ENCODE measurements at places on chromosomes 16 and 17. TPM values are rescaled to one million over a fixed set of nuclear protein-coding genes. Genes with fewer than 3 reads are reported as not detected.

Gene DHRS7C
- total RNA-seq: not detected

Gene P4HB
- total RNA-seq: 559 TPM

Gene ESRP2
- 56.0 TPM for total RNA-seq

Gene NAE1
- 75.0 TPM for total RNA-seq

Gene FOXN1
- not detected for total RNA-seq

Gene LRRC37A
- 1.2 TPM for total RNA-seq

DNA sequence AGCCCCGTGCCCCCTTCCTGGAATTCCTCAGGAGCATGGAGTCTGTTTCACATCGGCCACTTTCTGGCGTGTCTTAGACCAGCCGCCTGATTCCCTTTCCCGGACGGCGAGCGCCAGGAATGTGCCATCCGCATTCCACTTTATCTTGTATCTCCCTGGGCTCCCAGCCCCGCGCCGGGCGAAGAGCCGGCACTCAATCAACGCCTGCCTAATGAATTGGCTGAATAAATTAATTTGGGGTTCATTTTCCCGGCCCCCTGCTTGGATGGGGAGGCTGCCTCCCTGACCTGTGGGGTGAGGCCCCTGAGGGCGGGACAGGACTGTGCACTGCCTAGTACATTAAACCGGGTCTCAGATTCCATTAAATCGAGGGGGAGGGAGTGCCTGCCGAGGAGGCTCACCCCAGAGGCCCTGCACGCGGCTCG is 282.3 kb upstream of the TNRC6C start:
- H3K4me3 ChIP-seq: no peak overlapping the region
- no peak overlapping the region for H3K27ac ChIP-seq
- DNase-seq: peak; percentile 6
- no peaks in the 10 kb centered on the region for H3K36me3 ChIP-seq
- H3K27me3 ChIP-seq: no peaks in the 10 kb centered on the region
- no peaks in the 10 kb centered on the region for H3K4me1 ChIP-seq

- peaks cover 2% of the 10 kb centered on the region for H3K36me3 ChIP-seq
- peak overlapping the region; percentile 96 for H3K27ac ChIP-seq
- H3K27me3 ChIP-seq: no peaks in the 10 kb centered on the region
- DNase-seq: peak; percentile 58
- peaks cover 29% of the 10 kb centered on the region for H3K4me1 ChIP-seq
These were observed 1.1 kb upstream of the SLC43A2 start for GRCh38 chr17:1629504-1630310.

DNA sequence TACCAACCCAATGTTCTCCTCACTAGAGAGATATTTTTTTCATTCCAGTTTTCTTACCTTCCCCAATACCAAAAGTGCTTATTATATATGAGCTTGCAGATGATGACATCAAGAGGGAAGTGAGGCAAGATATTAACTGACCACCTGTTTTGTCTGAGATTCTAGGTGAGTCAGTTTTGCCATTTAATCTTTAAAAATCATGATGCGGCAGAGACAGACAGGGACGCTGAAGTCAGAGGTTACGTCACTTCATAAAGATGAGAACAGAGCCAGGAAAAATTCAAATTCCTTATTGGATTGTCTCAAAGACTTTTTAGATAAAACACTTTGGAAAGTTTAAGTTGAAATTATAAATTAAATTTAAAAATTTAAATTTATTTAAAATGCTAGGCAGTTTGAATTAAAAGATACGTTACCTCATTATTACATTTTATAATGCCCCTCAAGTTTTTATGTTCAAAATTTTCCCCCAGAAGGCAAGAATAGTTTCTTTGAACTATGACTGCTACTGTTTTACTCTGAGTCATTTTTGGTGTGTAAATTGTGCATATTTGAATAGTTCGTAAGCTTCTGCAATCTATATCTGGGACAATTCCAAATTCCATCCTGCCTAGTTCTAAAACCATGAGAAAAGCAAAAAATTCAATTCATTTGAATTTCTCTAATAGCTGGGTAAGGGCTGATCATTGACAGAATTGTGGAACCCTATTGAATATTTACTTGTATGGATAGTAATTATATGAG is 839.6 kb upstream of the GOT2 start:
- no peaks in the 10 kb centered on the region for H3K4me1 ChIP-seq
- no peak overlapping the region for H3K4me3 ChIP-seq
- H3K27me3 ChIP-seq: no peaks in the 10 kb centered on the region
- no peak overlapping the region for H3K27ac ChIP-seq

GRCh38 chr17:9247401-9247938 is 226.2 kb downstream of the NTN1 start:
- no peak overlapping the region for H3K27ac ChIP-seq
- H3K4me1 ChIP-seq: peaks cover 7% of the 10 kb centered on the region
- H3K27me3 ChIP-seq: no peaks in the 10 kb centered on the region
- no peaks in the 10 kb centered on the region for H3K36me3 ChIP-seq
- no peak for DNase-seq
- H3K4me3 ChIP-seq: no peak overlapping the region

DNA sequence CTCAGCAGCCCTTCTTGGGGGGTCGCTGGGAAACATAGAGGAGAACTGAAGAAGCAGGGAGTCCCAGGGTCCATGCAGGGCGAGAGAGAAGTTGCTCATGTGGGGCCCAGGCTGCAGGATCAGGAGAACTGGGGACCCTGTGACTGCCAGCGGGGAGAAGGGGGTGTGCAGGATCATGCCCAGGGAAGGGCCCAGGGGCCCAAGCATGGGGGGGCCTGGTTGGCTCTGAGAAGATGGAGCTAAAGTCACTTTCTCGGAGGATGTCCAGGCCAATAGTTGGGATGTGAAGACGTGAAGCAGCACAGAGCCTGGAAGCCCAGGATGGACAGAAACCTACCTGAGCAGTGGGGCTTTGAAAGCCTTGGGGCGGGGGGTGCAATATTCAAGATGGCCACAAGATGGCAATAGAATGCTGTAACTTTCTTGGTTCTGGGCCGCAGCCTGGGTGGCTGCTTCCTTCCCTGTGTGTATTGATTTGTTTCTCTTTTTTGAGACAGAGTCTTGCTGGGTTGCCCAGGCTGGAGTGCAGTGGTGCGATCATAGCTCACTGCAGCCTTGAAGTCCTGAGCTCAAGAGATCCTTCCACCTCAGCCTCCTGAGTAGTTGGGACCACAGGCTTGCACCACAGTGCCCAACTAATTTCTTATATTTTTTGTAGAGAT is 3.4 kb downstream of the STH start:
- H3K4me1 ChIP-seq: peaks cover 11% of the 10 kb centered on the region
- no peaks in the 10 kb centered on the region for H3K36me3 ChIP-seq
- H3K27ac ChIP-seq: no peak overlapping the region
- H3K4me3 ChIP-seq: no peak overlapping the region

DNA sequence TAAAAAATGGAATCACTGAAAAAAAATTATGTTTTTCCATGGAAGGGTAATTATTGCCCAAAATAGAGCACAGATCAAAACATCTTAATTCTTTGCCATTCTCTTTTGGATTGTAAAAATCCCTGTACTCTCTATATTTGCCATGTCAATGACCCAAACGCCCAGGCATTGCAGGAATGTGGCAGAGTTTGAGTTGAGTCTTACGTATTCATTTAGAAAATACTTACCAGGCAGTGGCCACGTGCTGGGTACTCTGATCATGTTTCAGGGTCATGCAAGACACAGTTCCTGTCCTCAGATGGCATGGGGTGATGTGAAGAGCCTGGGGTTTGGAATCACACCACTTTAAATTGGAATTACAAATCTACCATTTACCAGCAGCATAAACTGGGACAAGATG is 267.7 kb downstream of the ABCC12 start:
- H3K4me1 ChIP-seq: no peaks in the 10 kb centered on the region
- no peak overlapping the region for H3K4me3 ChIP-seq
- DNase-seq: no peak
- no peaks in the 10 kb centered on the region for H3K36me3 ChIP-seq
- H3K27me3 ChIP-seq: no peaks in the 10 kb centered on the region
- no peak overlapping the region for H3K27ac ChIP-seq

- no peaks in the 10 kb centered on the region for H3K27me3 ChIP-seq
- no peaks in the 10 kb centered on the region for H3K36me3 ChIP-seq
- no peak overlapping the region for H3K4me3 ChIP-seq
- H3K27ac ChIP-seq: peak overlapping the region; percentile 100
These were observed 9.5 kb upstream of the ARL4D start for GRCh38 chr17:43389046-43389947.

GRCh38 chr17:32323811-32324491 is 18.0 kb downstream of the C17orf75 start:
- H3K36me3 ChIP-seq: no peaks in the 10 kb centered on the region
- no peaks in the 10 kb centered on the region for H3K27me3 ChIP-seq
- H3K4me3 ChIP-seq: no peak overlapping the region
- no peak overlapping the region for H3K27ac ChIP-seq

GRCh38 chr17:75110234-75110937 is 617 bp downstream of the ARMC7 start:
- peak overlapping the region; percentile 47 for H3K4me3 ChIP-seq
- H3K36me3 ChIP-seq: no peaks in the 10 kb centered on the region
- DNase-seq: peak; percentile 30
- peaks cover 22% of the 10 kb centered on the region for H3K4me1 ChIP-seq
- H3K27me3 ChIP-seq: no peaks in the 10 kb centered on the region
- H3K27ac ChIP-seq: peak overlapping the region; percentile 76

DNA sequence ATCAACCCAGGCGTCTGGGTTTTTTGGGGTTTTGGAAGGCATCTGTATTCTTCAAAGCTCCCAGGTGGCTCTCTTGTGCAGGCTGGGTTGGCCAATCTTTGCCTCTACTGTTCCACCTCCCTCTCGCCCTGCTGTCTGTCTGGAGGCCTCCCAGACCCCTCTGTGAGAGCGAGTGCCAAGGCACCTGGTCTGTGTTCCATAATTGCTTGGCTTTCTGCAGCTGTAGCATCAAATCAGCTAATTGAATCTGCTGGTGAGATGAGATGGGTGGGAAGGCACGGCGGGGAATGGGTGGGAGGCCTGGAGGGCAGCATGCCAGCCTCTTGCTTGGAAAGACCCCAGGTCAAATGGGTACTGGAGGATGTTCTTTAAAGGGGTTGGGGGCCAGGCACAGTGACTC is 52.5 kb upstream of the CLEC19A start:
- H3K4me3 ChIP-seq: no peak overlapping the region
- peaks cover under 1% of the 10 kb centered on the region for H3K4me1 ChIP-seq
- no peak overlapping the region for H3K27ac ChIP-seq
- DNase-seq: no peak

GRCh38 chr17:17300624-17301568 is 2.3 kb upstream of the NT5M start:
- no peak overlapping the region for H3K4me3 ChIP-seq
- H3K4me1 ChIP-seq: peaks cover 14% of the 10 kb centered on the region
- DNase-seq: peak; percentile 53

DNA sequence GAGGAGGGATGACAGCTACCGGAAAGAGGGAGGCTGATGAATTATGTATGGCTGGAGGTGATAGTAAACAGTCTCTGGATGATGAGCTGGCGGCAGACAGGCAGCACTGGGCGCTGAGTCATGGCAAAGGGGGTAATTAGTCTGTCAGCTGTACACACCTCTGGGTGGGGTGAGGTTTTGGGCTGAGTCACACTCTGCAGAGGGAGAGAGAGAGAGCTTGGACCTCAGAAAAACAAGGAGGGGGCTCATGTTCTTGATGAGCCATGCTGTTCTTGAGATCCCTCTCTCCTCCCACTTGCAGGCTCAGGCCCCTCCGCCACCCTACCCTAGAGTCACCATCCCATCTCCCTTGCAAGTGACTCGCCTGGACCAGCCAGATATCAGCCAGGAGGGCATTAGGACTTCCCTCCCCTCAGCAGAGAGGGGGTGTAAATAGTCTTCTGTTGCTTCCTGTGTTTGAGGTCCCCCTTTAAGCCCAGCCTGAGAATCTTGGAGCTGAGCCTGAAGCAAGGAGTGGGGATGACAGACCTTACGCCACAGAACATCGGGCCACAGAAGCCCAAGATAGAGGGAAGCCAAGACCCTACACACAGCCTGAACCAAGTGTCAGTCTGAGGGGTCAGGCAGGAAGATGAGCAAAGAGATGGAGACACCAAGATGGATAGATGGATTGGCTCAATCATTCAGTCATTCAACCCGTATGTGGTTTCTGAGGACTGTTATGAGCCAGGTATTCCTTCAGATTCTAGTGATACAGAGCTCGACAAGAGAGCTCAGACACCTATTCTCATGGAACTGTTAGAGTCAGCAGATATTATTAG is 383.2 kb upstream of the CCL2 start:
- no peak overlapping the region for H3K4me3 ChIP-seq
- no peaks in the 10 kb centered on the region for H3K36me3 ChIP-seq
- no peak for DNase-seq
- no peak overlapping the region for H3K27ac ChIP-seq
- H3K4me1 ChIP-seq: no peaks in the 10 kb centered on the region

DNA sequence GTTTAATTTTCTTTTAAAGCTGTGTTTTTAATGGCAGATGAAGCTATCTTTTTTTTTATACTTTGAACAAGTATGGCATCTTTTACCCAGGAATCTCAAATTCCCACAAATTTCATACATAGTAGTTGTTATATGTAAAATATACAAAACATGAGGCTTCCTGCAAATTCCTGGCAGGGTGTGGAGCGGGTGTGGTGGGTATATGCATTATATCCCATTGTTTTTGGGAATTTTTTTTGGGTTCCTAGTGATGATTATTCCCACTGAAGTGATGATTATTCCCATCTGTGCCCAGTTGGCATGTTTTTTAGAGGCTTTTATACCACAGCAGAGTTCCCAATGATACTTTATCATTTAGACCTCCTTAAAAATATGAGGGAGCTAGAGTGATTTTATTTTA is 320.4 kb downstream of the ZFHX3 start:
- H3K4me1 ChIP-seq: peaks cover 4% of the 10 kb centered on the region
- DNase-seq: no peak
- no peaks in the 10 kb centered on the region for H3K27me3 ChIP-seq
- H3K4me3 ChIP-seq: no peak overlapping the region
- no peak overlapping the region for H3K27ac ChIP-seq

DNA sequence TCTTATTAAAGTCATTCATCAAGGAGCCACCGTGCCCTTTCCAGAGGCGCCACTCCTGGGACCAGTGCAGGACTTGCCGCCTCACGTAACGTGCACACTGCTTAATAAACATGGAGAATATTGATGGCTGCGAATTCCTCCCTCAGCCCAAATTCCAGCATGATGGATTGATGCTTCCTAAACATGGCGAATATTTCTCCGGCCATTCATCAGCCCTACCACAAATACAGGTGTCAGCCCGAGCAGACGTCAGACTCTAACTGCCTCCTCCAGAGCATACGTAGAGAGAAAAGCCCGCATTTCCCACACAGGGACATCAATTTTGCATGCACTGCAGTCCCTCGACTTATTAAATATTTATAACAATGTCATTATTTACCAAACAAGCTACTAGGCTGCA is 97.0 kb downstream of the USP31 start:
- no peak overlapping the region for H3K27ac ChIP-seq
- peaks cover 8% of the 10 kb centered on the region for H3K4me1 ChIP-seq
- no peak for DNase-seq
- no peak overlapping the region for H3K4me3 ChIP-seq
